ENCODE measurements at places on chromosomes 1 and 21.

DNA sequence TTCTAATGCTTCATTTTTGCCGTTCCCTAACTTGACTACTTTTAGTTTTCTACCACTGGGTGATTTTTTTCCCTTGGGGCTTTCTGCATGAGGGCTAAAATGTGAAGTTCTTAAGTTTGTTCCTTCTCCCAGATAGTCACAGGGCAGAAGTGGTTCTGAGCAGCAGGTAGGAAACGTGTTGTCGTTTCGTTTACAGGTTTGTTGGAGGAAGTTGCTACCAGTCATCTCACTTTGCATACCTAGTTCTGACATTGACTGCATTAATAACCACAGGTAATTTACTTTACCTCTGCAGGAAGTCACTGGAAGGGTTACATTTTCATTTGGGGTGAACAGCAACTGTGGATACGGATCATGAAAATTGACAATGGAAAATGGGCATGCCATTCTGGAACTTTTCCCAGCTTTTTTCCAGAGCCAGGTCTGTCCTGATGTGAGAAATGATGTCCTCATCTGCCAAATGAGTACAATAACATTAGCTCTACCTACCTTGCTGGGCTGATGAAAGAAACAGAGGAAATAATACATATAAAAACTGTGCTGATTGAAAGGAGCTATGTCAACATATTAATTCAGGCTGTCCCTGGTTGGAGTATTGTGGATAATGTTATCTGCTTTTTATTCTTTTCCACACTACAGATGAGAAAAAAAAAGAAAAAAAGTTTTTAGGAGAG is 94.2 kb downstream of the DISC1 start:
- no peak for DNase-seq

DNA sequence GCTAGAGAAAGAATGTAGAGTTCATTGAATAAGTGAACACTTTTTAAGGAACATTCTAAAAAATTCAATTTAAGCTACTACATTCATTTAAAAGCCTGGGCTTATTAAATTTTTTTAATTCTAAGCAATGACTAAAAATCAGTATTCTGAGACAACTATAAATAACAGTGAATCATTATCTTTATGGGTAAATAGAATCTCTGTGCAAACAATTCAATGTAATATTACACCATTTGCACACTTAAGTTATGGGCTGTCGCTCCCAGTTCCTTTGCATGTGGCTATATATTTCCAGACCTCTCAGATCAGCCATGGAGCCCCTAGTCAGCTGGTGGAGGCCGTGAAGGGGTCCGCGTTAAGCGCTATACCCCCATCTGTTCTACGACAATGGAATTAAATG is 65.1 kb downstream of the KCNK1 start:
- no peak for DNase-seq

- no peak for DNase-seq
These were observed 2.4 kb downstream of the TMPRSS3 start for GRCh38 chr21:42393443-42393950.

DNA sequence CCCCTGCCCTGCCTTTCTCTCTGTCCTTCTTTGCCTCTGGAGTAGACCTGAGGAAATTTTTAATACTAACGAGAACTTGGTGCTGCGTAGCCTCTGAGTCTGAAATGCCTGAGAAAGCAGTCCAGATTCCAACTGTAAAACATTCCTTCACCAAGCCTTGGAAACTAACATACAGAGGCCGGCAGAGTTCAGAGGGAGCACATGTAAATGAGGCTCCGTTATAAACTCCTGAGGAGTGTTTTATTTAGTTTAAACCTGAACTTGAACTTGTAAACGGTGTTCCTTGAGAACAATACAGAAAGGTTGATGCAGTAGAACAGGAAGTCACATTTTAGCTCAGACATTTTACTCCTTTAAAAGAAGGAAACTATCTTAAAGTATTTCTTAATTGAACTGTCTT is 280.7 kb downstream of the TM2D1 start:
- DNase-seq: no peak

- DNase-seq: no peak
These were observed 3.3 kb upstream of the CHD1L start for GRCh38 chr1:147238925-147239820.

DNA sequence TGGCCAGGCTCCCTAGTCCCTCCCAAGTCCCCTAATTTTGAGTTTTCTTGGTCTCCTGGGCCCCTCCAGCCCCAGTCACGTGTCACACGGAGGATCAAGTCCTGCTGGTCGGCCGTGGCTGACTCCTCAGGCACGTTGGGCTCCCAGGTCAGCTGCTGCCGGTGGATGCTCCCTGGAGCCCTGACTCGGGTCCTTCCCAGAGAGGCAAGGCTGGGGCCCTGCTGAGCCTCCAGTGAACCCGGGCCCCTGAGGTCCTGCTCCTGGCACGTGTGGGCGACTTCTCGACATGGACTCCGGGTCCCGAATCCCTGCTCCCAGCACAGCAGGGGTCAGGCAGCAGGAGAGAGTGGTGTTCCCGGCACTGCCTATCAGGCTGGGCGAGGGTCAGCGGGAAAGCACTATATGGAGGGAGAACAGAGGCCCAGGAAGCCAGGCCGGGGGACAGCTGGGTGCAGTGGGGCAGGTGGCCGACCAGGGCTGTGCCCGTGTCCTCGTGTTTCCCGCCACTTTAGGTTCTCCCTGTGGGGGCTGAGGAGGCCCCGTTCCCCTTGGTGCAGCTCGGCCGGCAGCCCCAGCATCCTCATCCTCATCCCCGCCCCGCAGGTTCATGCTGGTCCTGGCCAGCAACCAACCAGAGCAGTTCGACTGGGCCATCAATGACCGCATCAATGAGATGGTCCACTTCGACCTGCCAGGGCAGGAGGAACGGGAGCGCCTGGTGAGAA is 13.2 kb downstream of the TMEM240 start:
- DNase-seq: no peak

DNA sequence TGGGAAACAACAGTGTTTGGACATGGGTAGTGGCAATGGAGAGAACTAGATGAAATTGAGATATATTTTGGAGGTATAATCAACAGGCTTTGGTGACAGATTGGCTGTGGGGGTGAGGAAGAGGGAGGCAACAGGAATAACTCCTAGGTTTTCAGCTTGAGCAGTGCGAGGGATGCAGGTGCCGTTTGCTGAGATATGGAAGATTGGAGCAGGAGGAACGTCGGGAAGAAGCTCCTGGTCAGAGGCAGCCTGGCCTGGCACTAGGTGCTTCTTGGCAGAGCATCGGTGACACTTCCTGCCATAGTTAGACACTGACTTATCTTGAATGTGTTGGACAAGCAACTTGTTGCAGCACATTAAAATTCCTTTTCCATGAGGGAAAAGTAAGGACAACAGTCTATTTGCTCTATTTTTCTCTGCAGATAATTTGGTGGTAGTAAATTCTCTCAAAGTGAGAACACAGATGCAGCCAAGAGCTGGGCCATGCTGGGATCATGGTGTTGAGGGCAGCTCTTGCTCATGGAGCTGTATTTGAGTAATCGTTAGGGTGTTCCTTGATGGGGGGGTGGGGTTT is 21.5 kb upstream of the MYSM1 start:
- DNase-seq: no peak

DNA sequence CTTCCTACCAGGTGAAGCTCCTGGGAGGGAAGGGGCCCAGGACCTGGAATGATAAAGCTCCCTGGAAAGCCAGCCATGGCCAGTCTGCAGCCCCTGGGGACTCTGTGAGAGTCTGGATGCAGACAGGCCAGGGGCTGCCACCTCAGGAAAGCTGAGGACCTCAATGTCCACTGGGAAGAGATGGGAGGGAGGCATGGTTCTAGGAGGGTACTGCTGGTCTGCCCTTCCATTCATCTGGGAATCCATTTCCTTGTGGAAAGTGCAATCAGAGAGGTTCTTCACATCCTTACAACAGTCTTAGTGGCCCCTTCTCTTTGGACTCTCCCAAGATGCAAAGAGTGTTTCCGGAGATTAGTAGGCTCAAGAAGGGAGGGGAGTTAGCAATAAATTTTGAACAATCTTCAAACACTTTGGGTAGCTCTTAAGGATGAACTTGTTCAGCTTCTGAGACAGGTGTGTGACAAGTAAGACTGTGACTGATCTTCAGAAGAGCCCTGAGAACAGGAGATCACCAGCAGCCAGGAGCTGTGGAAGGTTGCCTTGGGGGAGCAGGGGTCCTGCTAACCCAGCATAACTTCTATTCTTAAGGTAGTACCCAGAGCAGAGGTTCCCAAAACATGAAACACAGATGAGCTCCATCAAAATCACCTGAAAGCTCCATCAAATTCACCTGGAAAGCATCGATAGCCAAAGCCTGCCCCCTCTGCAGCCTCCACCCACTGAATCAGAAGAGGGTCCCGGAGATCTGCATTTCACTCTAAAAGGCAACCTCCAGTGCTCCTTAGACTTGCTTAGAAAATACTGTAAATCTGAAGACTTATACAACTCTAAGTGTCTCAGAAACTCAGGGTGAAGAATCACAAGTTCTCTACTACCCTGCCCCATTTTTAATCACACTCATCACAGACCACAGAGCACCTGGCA is 616 bp upstream of the LAX1 start:
- DNase-seq: no peak

Measured in hematopoietic multipotent progenitor cell (in vitro differentiated cells).